ENCODE measurements at places on chromosomes 2 and 18. TPM values are rescaled to one million over a fixed set of nuclear protein-coding genes. Genes with fewer than 3 reads are reported as not detected.

MPP4 gene
- 9.8 TPM for total RNA-seq

MZT2A gene
- 64.0 TPM for total RNA-seq

MBD1 gene
- 56.0 TPM for total RNA-seq

DPYSL5 gene
- not detected for total RNA-seq

ATG4B gene
- 35.5 TPM for total RNA-seq

EPB41L3 gene
- 24.0 TPM for total RNA-seq

Data from regular cardiac myocyte (primary cell).